Chondrocyte (in vitro differentiated cells): ENCODE measurements at places on chromosomes 2 and 18. TPM values are rescaled to one million over a fixed set of nuclear protein-coding genes. Genes with fewer than 3 reads are reported as not detected.

- no peaks in the 10 kb centered on the region for H3K36me3 ChIP-seq
- H3K27ac ChIP-seq: no peak overlapping the region
- no peak overlapping the region for H3K4me3 ChIP-seq
- H3K27me3 ChIP-seq: no peaks in the 10 kb centered on the region
- no peaks in the 10 kb centered on the region for H3K4me1 ChIP-seq
Observed at GRCh38 chr18:11823545-11823944, 27.7 kb upstream of the CHMP1B start.

DNA sequence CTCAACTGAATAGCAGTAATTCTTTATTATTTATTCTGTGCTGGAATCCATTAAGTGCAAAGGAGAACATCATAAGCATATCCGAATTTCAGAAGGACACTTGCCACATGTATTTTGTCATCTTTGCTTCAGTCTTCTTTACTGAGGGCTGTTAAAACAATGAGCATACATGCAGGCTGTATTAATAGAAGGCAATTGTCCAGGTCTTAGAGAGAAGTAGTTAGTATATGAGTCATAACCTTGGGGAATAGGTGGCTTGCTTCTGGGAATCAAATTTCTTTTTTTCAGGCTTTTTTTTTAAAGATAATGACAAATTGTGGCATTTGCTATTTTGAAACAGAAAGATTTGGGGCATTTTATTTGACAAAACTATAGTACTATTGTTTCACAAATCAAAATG, 773.5 kb downstream of the CNTNAP5 start:
- H3K4me1 ChIP-seq: no peaks in the 10 kb centered on the region
- H3K27me3 ChIP-seq: no peaks in the 10 kb centered on the region
- no peak for DNase-seq
- no peaks in the 10 kb centered on the region for H3K36me3 ChIP-seq

Gene CAPN14
- total RNA-seq: 0.10 to 0.39 TPM (median 0.15 TPM) in 3 replicates

Gene PAIP2B
- 0.67 to 0.73 TPM (median 0.70 TPM) in 3 replicates for total RNA-seq
